NCI-H82 (cell line): ENCODE measurements at places on chromosomes 16 and 17.

GRCh38 chr17:13359774-13360173 lies 242.0 kb downstream of the HS3ST3A1 start:
- no peak for DNase-seq

GRCh38 chr16:10885246-10885645 lies 8.2 kb downstream of the CIITA start:
- DNase-seq: no peak

GRCh38 chr17:14203388-14203787 lies 33.3 kb downstream of the CDRT15 start:
- DNase-seq: peak; percentile 14

GRCh38 chr17:79301469-79301868 lies 226.8 kb downstream of the ENGASE start:
- no peak for DNase-seq

DNA sequence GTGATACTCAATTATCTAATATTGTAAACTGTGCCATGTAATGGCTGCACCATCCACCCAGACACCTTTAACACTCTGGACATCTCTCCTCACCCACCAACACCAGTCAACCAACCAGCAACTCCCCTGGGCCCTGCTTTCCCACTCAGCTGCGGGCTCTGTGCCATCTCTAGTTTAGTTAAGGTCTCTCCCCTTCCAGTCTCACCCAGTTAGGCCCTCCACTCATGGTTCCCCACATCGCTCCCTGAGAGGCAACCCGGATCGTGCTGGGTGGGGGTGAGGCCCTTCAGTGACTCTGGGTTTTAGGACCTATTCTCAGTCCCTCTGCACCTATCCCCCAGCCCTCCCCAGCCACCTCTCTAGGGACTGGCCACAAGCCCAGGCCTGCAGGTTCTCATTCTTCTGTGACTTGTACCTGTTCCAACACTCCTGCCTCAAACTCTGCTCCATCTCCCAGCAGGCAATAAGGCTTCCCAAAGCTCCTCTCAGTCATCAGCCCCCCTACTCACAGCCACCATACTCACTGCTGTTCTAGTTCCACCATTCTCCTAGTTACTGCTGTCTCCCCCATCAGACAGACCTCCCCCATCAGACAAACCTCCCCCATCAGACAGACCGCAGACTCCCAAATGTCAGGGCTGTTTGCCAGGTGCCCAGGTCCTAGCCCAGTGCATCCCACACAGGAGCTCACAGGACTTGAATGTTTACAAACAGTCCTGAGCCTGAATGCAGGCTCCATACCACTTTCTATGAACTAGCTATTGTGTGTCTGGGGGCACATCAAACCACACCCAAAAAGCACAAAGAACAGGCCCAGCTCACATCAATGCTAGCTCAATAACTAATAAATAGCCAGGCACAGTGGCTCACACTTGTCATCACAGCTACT lies 2.6 kb downstream of the TK2 start:
- DNase-seq: no peak

GRCh38 chr16:80585764-80586163 lies 45.0 kb downstream of the DYNLRB2 start:
- no peak for DNase-seq

- DNase-seq: no peak
Observed at GRCh38 chr16:53955221-53955875, 251.4 kb downstream of the FTO start.

GRCh38 chr17:41421116-41421515 lies 3.3 kb downstream of the KRT37 start:
- DNase-seq: no peak

- DNase-seq: no peak
Observed at GRCh38 chr17:41653892-41654677, 29.7 kb upstream of the KRT17 start.

DNA sequence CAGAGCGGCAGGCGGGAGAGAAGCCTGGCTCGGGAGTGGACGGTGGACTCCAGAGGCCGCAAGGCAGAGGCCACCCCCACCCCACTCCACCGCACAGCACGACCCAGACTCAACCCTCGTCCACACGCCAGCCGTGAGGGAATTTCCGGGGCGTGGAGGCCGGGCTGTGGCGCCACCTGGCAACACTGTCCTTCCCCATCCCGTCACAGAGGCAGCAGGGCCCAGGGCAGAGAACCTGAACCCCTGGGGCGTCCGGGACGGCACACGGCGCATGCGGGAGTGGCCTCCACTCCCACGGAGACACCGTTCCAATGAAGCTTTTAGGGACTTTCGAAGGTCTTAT lies 23.5 kb downstream of the GNPTG start:
- DNase-seq: no peak

DNA sequence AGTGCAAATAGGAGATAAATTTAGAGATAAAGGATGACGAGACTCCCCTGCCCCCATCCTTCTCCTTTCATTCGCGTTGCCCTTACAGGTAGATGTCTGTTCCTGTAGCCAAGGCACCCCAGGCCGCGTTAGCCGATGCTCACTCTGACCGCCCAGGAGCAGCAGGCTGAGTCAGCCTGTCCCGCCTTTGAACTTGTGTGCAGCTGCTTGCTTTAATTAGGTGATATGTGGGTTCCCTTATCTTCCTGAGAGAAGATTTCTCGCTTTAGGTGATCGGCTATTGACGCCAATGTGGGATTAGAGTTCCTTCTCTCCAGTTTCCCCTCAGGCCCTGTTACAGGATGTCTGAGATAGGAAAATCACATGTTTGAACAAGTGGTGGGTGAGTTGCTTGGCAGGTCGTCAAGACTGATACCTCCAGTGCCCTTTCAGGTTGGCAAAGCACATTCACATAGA lies 119.5 kb downstream of the MSI2 start:
- no peak for DNase-seq

- DNase-seq: peak; percentile 14
Observed at GRCh38 chr16:12601290-12601900, 202.3 kb downstream of the CPPED1 start.

GRCh38 chr17:58415371-58416055 lies 1.8 kb downstream of the RNF43 start:
- DNase-seq: no peak

DNA sequence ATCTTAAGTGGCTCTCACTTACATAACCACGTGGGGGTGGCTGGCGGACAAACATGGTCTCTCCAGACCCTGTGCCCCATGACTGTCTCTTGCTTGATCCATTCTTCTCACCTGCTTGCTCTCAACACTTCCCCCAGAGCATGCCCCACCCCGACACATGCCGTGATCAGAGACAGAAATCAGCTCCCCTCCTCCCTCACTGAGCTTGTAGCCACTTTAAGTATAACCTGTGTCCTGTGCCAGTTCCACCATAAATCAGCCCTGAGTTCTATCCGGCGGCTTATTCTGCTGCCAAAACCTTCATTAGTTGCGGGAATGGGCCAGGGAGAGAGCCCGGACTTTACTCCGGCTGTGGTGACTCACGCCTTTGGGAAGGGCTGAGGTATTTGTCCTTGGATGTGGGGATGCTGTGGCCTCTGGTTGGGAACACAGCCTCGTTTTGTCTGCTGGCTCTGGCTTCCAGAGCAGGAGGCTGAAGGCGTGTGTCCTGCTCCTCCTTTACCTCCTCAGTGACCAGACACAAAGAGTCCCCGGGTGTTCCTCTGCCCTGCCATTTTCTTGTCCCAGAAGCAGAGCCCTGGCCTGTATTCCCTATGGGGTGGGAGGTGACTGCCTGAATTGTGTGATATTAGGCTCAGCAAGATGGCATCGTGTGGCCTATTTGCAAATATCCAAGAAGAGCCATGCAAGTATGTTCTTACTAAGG lies 21.1 kb downstream of the ANKRD40 start:
- no peak for DNase-seq

GRCh38 chr16:19829844-19830692 lies 54.6 kb downstream of the GPRC5B start:
- DNase-seq: no peak

- no peak for DNase-seq
Observed at GRCh38 chr16:67238806-67239470, 8.3 kb downstream of the FHOD1 start.

GRCh38 chr16:534856-535445 lies 7.4 kb downstream of the CAPN15 start:
- DNase-seq: no peak

DNA sequence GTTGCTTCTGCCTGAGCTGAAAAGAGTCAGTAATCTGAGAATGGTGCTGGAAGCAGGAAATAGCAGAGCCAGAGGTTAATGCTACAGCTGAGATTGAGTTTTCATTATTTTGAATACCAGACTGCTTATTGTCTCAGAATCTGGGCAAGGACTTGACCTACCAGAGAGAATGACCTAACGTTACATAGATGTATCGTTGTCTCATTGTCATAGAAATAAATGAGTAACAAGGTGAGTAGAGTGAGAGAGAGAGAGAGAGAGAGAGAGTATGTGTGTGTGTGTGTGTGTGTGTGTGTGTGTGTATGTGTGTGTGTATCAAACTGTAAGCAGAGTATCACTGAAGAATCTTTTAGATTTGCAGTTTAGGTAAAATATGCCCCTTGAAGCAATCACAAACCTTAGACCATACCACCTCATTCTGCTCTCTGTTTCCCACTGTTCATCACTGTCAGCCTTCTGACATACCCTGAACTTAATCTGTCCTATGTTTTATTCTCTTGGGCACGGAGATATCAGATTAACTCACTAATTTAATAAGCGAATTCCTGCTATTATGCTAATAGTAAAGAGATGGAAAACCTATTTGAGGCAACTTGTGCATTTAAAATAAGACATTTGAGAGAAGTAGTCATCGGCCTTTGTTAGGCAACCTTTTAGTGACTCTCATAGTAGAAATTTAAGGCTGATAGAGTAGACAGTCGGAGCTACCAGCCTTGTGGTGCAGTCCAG lies 87.8 kb downstream of the CYB561 start:
- peak; percentile 55 for DNase-seq

- DNase-seq: no peak
Observed at GRCh38 chr17:75067856-75068255, 19.9 kb upstream of the SLC16A5 start.

GRCh38 chr16:68590201-68590994 lies 51.3 kb downstream of the ZFP90 start:
- DNase-seq: peak; percentile 66

GRCh38 chr17:16100737-16101400 lies 101.2 kb downstream of the TTC19 start:
- peak; percentile 49 for DNase-seq

- DNase-seq: no peak
Observed at GRCh38 chr16:64362193-64362592, 759.7 kb downstream of the CDH11 start.

- no peak for DNase-seq
Observed at GRCh38 chr17:56887552-56888467, 26.0 kb downstream of the TRIM25 start.

- DNase-seq: peak; percentile 44
Observed at GRCh38 chr17:27545562-27546229, 85.3 kb upstream of the LGALS9 start.

DNA sequence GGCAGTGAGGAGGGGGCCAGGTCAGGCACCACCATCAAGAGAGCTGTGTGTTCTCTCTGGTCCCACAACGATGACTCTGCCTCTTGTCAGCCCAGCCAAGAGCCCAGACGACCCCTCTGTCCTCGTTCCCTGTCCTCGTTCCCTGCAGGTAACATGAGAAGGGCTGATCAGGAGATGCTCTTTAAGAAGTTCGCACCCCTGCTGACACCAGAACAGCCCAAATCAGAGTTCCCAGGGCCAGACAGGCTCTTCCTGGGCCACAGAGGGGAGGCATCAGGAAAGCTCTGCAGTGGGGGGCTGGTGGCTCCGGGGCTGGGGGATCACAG lies 13.5 kb upstream of the DNAI2 start:
- no peak for DNase-seq

DNA sequence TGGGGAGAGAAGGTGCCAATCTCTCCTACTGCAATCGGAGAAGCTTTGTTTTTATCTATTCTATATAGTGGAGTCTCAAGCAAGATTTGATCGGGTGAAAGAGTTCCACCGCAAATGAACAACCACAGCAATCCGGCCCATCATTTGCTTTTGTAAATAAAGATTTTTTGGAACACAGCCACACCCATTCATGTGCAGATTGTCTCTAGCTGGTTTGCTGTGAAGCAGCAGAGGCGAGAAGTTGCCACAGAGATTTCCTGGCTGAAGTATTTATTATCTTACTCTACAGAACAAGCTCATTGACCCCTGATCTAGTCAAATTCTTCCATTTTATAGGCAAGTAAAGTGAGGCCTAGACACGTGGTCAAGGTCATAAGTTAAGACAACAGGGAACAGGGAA lies 195.5 kb upstream of the TNRC6C start:
- no peak for DNase-seq

- DNase-seq: no peak
Observed at GRCh38 chr17:14904386-14904785, 360.7 kb downstream of the PMP22 start.

GRCh38 chr17:13387952-13388351 lies 213.8 kb downstream of the HS3ST3A1 start:
- no peak for DNase-seq

GRCh38 chr17:56715613-56716357 lies 117.9 kb downstream of the C17orf67 start:
- peak; percentile 95 for DNase-seq

DNA sequence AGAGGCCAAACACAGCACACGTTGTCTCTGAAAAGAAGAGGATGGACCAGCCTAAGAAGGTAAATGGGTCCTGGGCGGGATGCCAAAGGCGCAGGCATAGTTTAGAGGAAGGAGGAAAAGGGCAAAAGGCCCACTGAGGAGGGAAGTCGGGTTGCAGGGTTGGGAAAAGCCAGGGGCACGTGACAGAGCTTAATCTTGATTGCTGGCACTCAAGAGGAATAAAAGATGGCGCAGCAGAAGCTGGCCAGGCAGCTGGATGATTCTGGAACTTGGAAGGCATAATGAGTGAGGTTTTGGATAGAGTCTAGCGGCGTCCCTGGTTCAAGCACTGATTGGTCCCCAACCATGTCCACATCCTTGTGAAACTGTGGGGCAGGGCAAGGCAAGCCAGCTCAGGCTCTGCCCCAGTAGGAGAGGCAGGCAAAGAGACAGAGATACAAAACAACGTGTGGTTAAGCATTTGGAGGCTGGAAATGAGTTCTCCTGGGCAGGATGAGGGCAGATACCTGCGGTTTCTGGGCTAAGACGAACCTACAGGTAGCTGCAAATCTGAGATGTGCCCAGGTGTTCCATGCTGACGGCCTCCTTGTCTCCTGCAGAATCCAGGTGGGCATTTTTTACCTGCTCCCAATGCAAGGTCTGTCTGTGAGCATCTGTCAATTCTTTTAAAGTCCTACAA lies 52.7 kb upstream of the CIBAR2 start:
- DNase-seq: no peak

- DNase-seq: no peak
Observed at GRCh38 chr17:58344047-58344790, 7.8 kb downstream of the SUPT4H1 start.

- no peak for DNase-seq
Observed at GRCh38 chr17:38511150-38512108, 83.2 kb downstream of the ARHGAP23 start.

GRCh38 chr17:78617511-78618061 lies 40.4 kb upstream of the DNAH17 start:
- no peak for DNase-seq

- no peak for DNase-seq
Observed at GRCh38 chr17:79294459-79295071, 219.9 kb downstream of the ENGASE start.

DNA sequence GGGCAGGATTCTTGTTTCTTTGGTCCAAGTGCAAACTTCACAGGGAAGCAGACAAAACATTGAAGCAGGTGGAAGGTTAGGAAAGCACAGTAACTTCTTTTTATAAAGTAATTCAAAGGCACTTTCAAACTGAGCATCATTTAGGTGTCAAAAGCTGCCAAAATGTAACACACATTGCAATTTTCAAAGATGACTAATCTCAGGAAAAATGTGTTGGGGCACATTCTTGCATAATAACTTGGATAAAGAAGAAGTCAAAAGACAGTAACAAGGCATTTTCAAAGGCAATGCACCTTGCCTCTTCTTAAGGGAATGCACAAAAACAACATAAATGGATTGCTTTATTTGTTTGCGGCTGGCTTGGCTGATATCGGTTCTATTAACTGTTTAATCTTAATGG lies 3.6 kb downstream of the KCNJ2 start:
- DNase-seq: no peak
